ENCODE measurements at places on chromosomes 7 and 10.
A peak's percentile ranks its signal among the peaks of the same experiment; 100 is the strongest.

GRCh38 chr10:11568578-11568977, 42.9 kb downstream of the USP6NL start:
- no peak for DNase-seq

DNA sequence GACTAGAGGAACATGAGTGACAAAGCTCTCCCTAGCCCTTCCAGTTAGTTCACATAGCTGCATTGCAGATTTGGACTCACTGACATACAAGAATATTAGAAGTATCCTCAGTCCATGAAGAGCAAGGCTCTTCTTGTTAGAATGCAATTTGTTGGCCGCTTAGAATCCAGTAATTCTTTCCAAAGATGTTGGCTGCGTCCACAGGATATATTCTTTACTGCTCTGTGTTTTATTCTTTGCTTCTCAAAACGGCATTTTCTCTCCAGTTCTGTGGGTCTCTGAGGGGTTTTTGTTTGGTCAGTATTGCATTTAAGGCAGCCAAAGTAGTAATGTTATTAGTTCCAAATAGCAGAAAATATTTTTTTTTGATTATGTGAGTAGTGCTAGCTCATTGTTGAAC, 588.6 kb downstream of the DNAJB9 start:
- DNase-seq: no peak

GRCh38 chr10:88991899-88992320, 1.3 kb downstream of the FAS start:
- no peak for DNase-seq

GRCh38 chr7:78443811-78444210, 645.2 kb downstream of the PHTF2 start:
- no peak for DNase-seq

DNA sequence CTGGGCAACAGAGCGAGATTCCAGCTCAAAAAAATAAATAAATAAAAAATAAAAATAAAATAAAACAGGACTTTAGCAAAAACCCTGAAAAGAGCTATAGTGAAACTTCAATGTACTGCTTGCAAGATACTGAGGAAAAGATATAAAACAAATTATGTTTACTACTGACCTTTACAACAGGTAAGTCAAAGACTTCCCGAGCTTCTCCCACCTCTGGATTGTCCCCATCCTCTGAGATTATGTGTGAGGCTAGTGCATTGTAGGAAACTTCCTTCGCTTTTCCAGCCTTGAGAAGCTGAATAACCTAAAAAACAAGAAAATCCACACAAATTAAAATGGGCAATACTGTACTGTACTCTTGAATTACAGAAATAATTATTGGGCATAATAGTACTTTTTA, 4.4 kb downstream of the PAXIP1 start:
- DNase-seq: no peak

GRCh38 chr10:30744106-30744505, 114.6 kb upstream of the LYZL2 start:
- no peak for DNase-seq

- no peak for DNase-seq
Observed at GRCh38 chr10:122847782-122848604, 2.3 kb upstream of the CUZD1 start.

DNA sequence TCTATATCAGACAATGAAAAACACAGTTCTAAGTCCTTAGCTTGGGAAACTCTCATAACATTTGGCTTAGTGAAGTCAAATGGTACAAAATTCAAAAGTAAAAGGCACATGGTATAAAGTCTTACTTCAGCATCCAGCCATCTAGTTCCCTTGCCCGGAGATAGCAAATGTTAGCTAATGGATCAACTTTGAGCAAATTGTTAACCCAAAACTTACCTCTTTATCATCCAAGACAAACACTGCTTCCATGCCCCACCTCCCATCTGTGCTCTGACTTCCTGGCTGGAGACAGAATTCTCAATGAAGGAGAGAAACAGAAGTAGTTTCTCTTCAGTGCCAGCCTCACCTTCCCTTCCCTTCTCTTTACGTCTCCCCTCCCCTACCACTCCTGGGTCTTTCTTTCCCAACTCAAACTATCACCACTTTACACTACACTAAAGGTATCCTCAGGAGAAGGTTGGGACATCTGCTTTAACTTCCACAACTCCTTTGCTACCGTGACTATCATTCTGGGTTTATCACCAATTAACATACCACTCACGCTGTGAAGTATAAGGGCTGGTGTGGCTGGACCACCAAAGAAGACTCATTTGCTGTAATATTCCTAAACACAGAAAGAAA, 21.2 kb upstream of the ZNRF2 start:
- no peak for DNase-seq

- no peak for DNase-seq
Observed at GRCh38 chr10:1151076-1152033, 95.2 kb downstream of the WDR37 start.

GRCh38 chr10:5627486-5628044, 38.8 kb downstream of the ASB13 start:
- DNase-seq: no peak

DNA sequence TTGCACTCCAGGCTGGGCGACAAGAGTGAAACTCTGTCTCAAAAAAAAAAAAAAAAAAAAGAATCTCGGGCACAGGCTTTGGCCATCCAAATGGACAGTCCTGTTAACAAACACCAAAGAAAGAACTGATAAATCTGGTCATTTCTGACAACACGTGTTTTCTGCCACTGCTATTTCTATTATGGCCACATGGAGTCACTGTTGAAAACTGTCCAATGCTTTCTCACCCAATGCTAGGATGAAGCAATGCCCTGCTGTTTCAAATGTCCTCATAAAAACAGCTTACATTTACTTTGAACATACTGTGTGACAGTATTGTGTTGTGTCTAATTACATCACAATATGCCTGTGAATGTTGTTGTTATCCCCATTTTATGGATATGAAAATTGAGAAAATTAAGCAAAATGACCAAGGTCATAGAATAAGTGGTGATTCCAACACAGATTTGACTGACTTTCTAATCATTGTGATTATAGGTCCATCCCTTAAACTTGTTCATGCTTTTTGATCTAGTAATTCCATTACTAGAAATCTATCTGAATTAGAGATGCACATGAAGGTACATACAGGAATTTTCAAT, 19.9 kb upstream of the MAP3K8 start:
- DNase-seq: peak; percentile 41
